Activated CD4-positive, alpha-beta memory T cell treated with anti-CD3 and anti-CD28 coated beads for 36 hours (primary cell): ENCODE measurements at places on chromosomes 13 and 19.
A peak's percentile ranks its signal among the peaks of the same experiment; 100 is the strongest.

GRCh38 chr13:76778853-76779252 lies 107.4 kb downstream of the KCTD12 start:
- DNase-seq: no peak

DNA sequence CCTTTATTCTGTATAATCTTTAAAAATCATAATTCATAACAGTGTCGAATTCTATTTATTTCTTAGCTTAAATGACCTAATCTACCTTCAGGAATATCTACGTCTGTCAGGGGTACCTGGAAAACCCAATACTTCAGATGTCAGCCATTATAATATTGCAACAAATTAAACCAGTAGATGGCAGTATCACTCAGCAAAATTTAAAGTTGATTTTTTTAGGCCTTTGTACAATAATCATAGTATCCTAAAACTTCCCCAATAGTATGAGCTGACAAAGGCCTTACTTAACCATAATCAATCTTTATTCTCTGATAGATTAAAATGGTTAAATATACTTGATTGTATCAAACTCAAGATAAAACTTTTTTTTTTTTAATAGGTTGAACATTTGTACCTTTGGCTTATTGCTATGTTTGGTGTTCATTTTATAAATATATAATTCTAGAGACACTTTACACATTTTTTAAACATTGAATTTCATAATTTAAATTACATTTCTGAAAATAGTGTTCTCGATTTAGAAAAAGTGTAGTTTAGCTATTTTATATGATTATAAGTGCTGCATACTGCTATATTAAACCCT lies 830.2 kb upstream of the SPRY2 start:
- no peak for DNase-seq

DNA sequence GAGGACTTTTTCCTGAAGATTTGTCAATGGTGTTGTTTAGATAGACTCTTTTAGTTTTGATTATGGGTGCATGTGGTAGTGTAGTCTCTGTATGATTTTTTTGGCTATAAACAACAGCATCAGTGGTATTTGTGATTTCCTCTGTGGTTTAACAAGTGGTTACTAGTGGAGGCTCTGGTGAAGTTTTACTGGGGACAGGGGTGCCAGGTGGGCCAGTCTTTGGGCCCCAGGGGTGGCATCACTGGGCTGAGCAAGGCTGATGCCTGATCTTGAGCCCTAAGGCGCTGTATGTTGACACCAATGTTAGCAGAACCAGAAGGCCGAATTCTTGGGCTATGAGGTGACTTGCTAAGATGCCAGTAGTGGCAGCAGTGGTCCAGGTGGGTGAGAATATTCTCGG lies 811.4 kb downstream of the DACH1 start:
- no peak for DNase-seq

DNA sequence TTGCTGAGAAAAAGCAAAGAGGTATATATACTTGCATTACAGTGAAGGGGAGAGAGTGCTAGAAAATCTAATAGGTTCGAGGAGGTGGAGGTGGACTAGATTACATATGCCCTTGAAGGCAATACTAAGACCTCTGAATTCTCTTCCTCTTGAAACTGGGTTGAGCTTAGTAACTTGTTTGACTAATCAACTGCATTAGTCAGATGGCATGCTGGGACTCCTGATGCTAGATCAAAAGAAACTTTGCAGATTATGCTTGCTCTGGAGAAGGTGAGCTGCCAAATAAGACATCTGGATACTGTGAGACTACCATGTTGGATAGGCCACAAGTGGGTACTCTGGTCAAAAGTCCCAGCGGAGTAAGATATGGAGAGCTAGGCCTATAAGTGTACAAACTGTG lies 331.3 kb downstream of the KLF5 start:
- DNase-seq: no peak

DNA sequence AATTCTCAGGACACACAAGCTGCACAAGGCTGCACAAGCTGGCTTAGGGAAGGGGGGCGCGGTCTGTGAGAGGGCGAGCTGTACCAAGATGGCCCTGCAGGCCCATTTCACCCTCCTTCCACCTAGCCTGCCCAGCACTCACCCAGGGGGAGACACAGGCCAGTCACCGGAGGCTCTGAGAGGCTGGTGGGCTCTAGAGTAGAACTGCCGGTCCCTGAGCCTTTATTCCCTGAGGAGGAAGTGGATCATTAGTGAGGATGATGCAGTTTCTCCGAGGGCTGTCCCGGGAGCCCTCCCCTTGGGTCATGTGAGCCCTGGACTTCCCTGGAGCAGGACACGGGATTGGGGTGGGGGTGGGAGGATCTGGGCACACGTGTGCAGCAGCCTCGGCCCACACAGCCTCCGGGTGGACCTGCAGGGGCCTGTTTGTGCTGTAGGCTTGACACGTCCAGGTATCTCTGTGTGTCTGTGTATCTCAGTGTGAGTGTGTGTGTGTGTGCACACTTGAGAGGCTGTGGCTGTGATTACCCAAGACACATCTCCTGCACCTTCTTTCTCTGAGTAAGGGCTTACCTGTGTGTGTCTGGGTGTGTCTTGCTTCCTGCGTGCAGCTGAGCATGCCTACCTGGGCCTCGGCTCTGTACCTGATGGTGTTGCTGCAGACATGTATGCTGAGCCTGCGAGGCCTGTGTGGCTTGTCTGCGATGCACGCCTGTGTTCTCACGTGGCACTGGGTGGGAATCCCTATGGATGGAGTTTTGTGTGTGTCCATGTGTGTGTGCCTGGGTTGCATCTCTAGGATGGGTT lies at the start of gene ACP5:
ACP5 (minus strand) TSS at position 195 of the 807 bp plus-strand sequence. CDS start 328 bp downstream, outside the sequence.
- no peak for DNase-seq

GRCh38 chr13:98664924-98665637 lies 87.4 kb downstream of the SLC15A1 start:
- no peak for DNase-seq

GRCh38 chr19:14089412-14089661 lies 1.2 kb downstream of the SAMD1 start:
- DNase-seq: no peak

GRCh38 chr13:19267746-19268145 lies 86.1 kb upstream of the TUBA3C start:
- no peak for DNase-seq

DNA sequence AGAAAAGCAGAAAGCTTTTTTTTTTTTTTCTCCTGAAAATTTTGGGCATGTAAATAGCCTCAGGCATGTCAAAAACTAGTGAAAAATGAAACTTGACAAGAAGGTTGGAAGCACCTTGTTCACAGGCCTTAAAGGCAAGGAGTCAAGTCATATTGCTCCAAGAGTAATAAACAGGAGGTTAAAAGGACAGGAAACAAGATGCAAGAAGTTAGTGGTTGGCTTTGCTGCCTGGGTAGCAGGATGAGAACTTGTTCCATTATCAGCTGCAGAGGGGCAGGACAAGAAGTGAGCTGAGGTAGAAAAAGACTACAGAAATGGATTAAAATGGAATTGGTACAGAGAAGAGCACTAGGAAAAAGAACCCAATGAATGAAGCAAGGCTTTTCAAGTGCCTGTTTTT lies 242.6 kb downstream of the DCT start:
- DNase-seq: peak; percentile 11

DNA sequence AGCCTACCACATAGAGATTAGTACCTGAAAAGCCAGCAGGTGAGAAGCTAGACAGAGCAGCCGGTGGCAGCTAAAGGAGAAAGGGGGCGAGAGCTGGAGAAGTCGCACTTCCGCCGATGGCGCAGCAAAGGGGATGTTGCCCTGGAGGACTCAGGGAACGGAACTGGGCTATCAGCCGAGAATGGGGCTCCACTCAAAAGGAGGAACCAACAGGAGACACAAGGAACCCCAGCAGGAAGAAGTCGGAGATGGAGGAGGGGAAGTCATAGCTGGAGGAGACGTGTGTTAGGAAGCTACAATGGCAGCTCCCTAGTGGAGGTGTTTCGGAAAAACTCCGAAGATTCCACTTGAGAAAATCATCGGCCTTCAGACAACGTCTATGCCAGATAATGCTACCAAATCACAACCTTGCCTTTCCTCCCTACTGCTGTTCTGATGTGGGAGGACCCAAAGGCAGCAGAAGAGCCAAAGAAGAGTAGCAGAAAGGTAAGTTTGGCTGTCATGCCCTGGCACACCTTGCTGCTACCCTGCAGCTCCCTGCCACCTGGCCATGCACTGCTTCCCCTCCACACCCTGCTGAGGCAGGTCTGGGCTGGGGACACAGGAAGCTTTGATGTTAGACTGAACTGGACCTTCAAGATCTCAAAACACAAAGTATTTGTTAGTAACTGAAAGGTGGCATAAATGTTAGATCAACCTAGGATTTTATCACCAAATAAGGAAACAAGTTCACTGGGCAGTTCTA lies 127.9 kb downstream of the DLEU7 start:
- DNase-seq: no peak

DNA sequence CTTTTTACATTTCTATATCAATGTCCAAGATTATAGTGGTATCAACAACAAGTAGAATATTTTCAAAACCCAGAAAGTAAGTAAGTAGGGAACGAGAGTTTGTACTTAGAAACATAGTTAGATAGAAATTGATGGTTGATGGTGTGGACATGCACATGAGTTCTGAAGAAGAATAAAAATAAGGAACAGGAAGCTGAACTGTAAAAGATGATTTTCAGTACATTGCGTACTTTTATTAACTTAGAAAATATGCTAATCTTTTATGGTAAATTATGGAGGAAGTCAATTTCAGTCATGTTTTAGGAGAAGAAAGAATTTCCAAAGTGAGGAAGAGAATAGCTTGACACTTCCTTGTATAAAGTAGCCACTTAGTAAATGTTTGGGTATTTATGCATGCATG lies 12.3 kb upstream of the GPR18 start:
- no peak for DNase-seq

DNA sequence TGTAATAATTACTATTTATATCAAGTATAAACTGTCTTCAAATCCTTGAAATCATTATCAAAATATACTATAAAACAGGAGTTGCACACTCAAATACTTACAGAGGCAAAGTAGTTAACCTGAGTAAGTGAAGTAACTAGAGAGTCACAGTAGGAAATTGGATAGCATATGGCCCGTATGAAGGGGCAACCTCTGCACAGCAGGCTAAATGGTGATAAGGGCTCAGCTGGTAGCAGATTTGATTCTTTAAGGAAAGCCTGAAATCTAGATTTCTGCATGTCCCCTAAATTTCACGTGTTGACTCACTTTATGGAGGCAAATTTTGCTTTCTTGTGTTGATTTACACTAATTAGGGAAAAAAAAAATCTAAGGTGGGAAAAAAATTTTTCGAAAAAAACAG lies 46.4 kb downstream of the STOML3 start:
- DNase-seq: no peak

- DNase-seq: no peak
Measured at GRCh38 chr13:59879281-59879680, 284.4 kb downstream of the DIAPH3 start.

GRCh38 chr19:39446365-39447084 lies 1.1 kb downstream of the SUPT5H start:
- no peak for DNase-seq

GRCh38 chr13:25132751-25133390 lies 36.9 kb downstream of the PABPC3 start:
- no peak for DNase-seq

DNA sequence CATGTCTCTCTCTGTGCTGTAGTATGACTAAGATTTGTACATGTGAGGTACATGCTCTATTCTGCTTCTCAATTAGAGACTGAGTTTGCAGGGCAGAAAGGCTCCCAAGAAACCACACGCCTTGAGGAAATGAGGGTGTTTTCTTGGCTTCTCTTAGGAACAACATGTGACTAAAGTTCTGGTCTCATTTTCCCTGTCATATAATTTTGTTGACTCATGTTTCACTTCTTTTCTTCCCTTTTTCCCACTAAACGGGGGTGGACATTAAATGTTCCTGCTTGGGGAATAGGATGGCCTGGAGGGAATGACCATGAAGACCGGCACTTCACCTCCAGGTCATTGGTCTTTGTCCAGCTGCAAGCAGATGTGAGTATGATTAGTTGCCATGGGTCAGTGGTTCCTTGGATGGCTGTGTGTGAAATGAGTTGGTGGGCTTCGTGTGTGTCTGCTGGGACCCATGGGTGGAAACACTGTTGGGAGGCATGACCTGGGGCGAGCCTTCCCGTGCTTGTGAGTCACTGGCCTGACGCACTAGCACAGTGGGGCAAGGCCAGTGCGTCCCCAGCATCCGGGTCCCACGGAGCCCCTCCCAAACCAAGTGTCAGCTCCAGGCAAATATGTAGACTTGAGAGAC lies 56.6 kb downstream of the COL4A1 start:
- DNase-seq: no peak

DNA sequence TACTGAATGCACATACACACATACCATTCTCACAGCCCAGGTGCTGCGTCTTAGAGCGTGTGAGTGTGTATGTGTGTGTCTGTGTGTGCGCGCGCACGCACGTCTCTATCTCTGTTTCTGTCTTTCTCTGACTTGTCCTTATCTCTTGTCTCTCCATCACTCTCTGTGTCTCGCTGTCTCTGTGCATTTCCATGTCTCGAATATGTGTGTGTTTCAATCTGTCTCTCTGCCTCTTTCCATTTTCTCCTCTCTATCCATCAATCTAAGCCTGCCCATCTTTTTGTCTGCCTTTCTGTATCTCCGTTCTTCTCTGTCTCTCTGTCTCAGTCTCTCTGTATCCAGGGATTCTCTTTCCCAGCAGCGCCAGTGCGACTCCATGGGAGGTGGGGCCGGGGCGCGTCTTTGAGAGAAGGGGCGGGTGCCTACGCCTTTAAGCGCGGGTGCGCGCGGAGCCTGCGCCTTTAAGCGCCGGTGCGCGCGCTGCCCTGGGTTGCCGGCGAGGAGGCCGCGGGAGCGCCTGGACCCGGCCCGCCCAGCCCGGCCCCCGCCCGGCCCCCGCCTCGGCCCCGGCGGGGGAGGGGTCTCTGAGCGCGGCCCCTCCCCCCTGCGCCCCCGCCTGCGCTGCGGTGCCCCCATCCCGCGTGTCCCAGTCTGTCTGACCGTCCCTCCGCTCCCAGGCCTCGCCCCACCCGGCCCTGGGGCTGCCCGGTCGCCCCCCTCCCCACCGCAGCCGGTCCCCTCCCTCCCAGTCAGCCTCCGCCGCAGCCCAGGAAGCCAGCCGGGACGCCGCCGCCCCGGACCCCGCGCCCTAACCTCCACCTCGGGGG lies at the start of gene LRFN3:
LRFN3 (plus strand) TSS at position 464 of the 827 bp plus-strand sequence. CDS start 3,052 bp downstream, outside the sequence.
- DNase-seq: peak; percentile 75

GRCh38 chr19:42288387-42288786 lies 13.5 kb upstream of the PRR19 start:
- DNase-seq: no peak

GRCh38 chr13:35675651-35676050 lies 199.2 kb upstream of the MAB21L1 start:
- no peak for DNase-seq

DNA sequence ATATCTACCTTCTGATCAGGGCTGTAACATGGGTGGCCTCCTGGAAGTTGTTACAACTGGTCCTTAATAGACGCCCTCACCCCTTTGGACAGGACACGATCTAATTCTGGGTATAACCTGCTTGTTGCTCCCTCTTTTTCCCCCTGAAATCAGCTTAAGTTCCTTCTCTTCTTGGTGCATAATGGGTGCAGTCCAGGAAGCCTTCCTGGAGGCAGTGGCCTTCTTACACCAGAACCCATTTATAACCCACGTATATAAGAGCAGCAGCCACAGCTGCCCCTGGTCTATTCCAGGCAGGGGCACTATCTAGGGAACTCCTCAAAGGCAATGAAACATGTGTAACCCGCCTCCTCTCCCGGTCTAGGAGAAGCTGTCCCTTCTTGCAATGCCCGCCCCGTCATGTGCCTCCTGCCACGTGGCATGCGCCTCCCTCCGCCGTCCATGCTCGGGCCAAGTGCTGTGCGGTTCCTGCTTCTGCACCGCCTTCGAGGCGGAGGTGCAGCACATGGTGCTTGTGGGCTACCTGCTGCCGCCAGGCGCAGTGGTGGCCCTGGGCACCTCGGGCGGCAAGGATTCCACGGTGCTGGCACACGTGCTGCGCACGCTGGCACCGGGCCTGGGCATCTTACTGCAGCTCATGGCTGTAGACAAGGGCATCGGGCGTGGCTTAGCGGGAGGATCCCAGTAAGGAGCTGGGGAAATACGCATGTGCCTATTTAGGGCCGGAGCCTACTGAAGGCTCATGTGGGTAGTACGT lies 27.3 kb downstream of the ZNF175 start:
- DNase-seq: no peak
